ENCODE measurements at places on chromosomes 1 and 21. TPM values are rescaled to one million over a fixed set of nuclear protein-coding genes. Genes with fewer than 3 reads are reported as not detected.

GRCh38 chr1:201500670-201501120, 6.2 kb downstream of the CSRP1 start:
- DNase-seq, result no peak

DNA sequence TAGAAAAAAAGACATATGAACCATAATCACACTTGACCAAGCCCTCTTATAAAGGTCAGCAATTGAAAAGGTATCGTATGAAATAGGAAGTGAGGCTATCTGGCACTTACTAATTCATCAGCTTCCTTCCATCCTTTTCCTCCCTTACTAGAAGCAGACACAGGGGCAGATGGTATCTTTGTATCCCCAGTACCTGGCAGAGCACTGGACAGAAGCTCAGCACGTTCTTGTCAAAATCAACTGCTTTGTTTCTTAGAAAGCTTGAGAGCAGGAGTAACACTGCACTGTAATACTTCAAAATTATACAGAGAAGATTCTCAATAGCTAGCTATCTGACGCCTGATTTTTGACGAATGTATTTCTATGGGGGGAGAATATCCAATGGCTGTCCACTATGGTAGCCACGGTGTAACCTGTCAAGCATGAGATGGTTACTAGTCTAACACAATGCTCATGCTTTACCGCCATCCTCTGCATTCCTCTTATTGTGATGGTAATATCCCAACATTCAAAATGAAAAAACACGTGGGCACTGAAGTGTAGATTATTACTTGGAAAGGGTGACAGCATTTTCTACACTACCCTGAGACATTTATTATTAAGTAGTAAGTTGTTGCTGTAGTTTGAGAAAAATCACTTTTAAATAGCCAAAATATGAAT, 175.6 kb downstream of the SIPA1L2 start:
- DNase-seq, result no peak

DNA sequence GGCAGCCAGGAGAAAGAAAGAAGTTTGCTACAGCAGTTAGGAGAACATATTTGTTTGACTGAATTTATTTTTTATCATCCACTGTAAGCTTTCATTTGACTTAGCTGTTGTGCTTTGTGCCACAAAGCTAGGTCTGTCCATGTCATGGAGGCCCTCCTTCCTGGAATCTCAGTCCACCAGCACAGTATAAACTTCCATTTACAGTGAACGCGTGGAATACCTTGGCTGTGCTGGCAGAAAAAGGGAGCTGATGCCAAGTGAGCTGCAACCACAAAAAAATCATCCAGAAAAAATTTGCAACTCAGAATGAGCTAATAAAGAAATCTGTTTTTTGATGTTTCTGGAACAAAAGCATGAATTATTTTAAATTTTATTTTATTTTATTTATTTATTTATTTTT, 72.6 kb downstream of the ATP6V1G3 start:
- no peak for DNase-seq

The AIRE gene
- 0.18 TPM for polyA plus RNA-seq

GRCh38 chr1:36365381-36365780, 20.3 kb downstream of the STK40 start:
- DNase-seq, result no peak

The CNKSR1 gene
- polyA plus RNA-seq, result 19.6 TPM

GRCh38 chr1:163744301-163744887, 422.6 kb downstream of the NUF2 start:
- no peak for DNase-seq

DNA sequence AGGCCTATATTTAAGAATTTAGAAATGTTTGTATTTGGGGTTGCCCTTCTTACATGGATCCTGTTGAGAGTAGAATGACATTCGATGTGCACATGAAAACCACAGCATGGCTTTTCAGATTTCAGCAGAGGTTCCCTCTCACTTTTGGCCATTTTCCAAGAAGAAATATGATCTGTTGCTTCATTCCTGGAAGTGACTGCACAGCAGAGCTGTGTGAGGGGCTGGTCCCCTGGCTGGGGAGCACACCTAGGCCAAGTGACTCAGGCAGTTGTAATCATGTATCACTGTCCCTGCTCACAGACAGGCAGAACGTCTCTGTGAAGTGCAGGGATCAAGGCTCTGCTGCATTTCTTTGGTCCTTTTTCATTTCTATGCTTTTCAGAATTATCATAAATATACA, 32.3 kb downstream of the AGT start:
- peak; percentile 42 for DNase-seq

GRCh38 chr1:30381266-30381665, 342.1 kb downstream of the MATN1 start:
- DNase-seq, result no peak

The RGS4 gene
- polyA plus RNA-seq, result 3.7 TPM

- no peak for DNase-seq
These were observed 1.1 kb downstream of the LGALS8 start for GRCh38 chr1:236524895-236525184.

DNA sequence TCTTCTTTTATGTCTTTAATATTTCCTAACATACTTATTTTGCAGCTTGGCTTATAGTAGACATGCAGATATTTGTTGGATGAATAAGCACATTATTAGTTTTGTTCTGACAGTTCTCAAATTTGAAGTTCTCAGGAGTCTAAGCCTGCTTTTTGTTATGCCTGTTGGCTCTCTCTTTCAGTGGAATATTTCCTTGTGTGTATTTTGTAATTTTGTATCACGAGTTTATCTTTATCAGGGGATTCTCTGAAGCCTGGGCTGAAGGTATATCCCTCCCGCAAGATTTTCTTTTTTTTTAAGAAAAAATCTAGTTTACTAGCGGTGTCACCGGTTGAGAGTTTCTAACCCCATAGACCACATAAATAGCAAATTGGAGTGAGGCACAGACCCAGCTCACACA, 105.9 kb downstream of the RGL1 start:
- no peak for DNase-seq

DNA sequence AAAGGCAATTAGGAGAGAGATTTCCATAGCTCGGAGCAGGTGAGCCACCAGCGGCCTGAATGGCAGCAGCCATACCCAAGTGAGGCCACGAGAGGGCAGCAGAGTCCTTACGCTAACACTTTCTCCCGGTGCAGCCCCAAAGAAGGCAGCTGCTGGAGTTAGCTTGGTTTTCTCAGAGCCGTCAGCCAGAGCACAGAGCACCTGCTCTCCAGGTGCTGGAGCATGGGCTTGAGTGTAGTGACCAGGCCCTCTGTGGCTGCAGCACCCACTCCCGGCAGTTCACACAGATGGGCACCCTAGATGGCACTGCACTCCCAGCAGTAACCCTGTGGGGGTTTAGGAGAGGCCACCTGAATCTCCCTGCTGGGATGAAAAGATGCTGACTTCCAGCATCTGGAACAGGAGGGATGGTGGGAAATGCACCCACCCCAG, 45.8 kb downstream of the TMCC2 start:
- peak; percentile 61 for DNase-seq

The SH2D5 gene
- not detected for polyA plus RNA-seq

The IFI44L gene
- polyA plus RNA-seq, result 5.5 TPM

The SUSD4 gene
- polyA plus RNA-seq, result 29.8 TPM

- DNase-seq, result no peak
These were observed 15.2 kb upstream of the MYSM1 start for GRCh38 chr1:58715108-58715507.

The COL9A2 gene
- 21.9 TPM for polyA plus RNA-seq

DNA sequence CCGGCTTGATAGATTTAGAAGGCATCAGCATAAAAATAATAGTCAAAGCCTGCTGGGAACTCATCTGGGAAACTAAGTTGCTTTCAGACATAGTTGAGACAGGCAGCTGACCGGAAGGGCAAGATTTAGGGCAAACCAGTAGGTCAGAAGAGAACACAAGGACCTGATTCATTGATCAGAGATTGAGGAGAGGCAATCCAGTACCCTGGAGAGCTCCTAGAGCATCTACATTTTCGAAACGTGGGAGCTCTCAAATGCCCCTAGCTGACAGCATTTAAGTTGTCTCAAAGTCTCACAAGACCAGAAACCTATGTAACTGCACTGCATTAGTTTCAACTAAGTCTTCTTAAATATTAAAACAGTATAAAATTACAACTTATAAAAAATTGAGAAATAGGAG, 22.9 kb upstream of the MTF2 start:
- DNase-seq, result no peak

DNA sequence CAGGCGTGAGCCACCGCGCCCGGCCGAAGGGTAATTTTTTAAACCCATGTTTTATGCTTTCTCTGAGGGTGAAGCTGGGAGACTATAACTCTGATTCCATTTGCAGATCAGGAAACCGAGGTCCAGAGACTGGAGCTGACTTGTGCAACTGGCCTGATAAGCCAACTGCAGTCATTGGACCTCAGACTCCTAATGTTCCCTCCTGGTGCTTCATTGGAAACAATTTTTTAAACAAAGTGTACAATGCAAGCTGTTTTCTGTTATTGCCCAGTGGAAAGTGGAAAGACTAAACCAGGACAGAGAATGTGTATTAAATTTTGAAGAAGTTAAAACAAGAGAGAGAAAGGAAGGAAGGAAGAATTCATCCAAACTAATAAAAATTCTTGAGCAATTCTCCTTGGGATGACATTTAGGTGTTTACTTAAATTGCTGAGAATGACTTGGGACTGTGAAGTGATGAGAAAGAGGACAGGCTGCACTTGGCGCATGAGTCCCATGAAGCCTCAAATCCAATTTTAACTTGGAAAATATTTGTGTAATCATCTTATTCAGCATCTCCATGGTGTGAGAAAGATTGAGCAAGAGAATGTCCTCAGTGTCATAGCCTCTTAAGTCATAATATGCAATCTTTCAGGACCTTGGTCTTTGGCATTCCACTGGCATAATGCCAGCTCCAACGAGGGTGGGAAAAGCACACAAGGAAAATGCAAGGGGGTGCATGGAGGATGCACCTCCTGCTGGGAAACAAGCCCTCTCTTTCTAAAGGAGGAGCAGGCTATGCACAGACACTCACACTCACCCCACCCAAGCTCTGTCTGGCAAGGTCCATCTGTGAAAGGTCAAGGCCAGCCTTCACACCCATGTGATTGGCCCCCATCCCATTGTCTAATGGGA, 342.0 kb downstream of the SIPA1L2 start:
- no peak for DNase-seq

GRCh38 chr1:164137273-164137925, 421.6 kb upstream of the PBX1 start:
- no peak for DNase-seq

- no peak for DNase-seq
These were observed 404 bp upstream of the SCMH1 start for GRCh38 chr1:41242342-41243078.

- DNase-seq, result no peak
These were observed 144.1 kb upstream of the IGSF21 start for GRCh38 chr1:17963513-17963912.
